A549 treated with dexamethasone at 1 μM for 4 hours (cell line): ENCODE measurements at places on chromosomes 6 and 20. TPM values are rescaled to one million over a fixed set of nuclear protein-coding genes. Genes with fewer than 3 reads are reported as not detected.

PTPRK gene
- 13.5 to 16.9 TPM (median 14.9 TPM) in 5 replicates for total RNA-seq

PKHD1 gene
- not detected in 5 replicates for total RNA-seq

PDE10A gene
- 21.7 to 28.7 TPM (median 24.1 TPM) in 5 replicates for total RNA-seq

DYNLT2 gene
- total RNA-seq, result 0.43 to 0.62 TPM (median 0.56 TPM) in 5 replicates

SMOC2 gene
- 0.07 TPM in 1 of 5 replicates, not detected in the others for total RNA-seq

TREML1 gene
- not detected in 5 replicates for total RNA-seq

C20orf144 gene
- 0.08 to 0.15 TPM (median 0.09 TPM) in 5 replicates for total RNA-seq

SAPCD1 gene
- 2.1 to 3.7 TPM (median 3.5 TPM) in 5 replicates for total RNA-seq
